ENCODE measurements at places on chromosomes 3 and 15.
A peak's percentile ranks its signal among the peaks of the same experiment; 100 is the strongest.

GRCh38 chr3:1139071-1139470, 46.2 kb downstream of the CNTN6 start:
- DNase-seq, result no peak

DNA sequence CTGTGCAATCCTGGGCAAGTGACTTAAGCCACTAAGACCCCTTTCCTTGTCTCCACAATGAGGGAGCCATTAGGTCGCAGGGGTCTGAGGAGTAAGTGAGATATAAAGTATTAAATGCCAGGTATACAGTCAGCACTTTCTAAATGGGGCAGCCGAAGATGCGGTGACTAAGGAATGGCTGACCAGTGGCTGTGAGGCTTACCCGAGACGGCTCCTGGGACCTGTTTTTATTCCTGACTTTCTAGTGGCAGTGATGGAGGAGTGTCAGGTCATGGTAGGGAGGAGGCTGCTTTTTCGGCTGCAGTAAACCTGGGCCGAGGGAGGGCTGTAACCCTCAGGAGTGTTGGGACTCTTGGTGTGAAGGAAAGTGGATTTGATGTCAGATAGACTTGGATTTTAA, 52.3 kb downstream of the TRAK1 start:
- DNase-seq, result no peak

DNA sequence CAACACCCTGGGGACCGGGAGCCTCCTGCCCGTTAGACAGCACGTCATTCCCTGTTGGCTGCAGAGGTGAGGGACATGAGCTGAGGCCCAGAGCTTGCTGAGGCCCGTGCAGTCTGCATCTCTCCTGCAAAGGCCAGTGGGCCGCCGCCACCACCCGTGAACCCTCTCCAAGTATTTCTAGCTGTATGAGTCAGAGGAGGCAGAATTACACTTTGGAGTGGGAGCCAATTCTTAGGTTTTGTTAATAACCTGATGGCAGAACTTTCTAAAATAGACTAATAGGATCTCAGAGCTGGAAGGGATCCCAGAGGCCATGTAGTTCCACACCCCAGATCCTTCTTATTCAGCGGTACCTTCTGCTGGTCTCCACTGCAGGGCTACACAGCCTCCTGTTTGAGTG, 335.2 kb upstream of the CTDSPL start:
- peak; percentile 82 for DNase-seq

DNA sequence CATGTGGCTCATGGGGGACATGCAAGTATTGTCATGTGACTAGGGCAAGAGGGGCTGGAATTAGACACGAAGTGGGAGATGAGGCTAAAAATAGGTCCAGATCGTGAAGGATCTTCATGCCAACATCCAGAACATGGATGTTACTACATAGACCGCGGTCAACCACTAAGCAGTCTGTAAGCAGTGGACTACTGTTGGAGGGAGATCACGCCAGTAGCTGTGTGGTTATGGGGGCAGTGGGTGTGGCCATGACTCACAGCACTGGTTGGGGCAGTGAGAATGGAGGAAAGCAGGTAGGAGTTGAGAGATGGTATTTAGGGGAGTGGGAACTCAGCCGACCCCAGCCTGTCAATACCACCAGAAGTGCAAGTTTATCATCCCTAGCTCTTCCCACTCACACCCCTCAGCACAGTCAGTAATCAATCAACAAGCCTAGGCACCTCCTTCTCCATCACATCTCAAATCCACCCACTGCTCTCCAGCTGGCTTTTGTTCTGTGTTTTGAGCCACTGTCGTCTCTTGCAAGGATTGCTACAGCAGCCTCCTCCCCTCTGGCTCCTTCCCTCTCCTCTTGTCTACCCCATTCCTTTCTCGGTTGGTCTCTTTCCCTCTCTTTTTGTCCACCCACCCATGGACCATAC, 107.2 kb upstream of the ABHD17C start:
- DNase-seq, result no peak

DNA sequence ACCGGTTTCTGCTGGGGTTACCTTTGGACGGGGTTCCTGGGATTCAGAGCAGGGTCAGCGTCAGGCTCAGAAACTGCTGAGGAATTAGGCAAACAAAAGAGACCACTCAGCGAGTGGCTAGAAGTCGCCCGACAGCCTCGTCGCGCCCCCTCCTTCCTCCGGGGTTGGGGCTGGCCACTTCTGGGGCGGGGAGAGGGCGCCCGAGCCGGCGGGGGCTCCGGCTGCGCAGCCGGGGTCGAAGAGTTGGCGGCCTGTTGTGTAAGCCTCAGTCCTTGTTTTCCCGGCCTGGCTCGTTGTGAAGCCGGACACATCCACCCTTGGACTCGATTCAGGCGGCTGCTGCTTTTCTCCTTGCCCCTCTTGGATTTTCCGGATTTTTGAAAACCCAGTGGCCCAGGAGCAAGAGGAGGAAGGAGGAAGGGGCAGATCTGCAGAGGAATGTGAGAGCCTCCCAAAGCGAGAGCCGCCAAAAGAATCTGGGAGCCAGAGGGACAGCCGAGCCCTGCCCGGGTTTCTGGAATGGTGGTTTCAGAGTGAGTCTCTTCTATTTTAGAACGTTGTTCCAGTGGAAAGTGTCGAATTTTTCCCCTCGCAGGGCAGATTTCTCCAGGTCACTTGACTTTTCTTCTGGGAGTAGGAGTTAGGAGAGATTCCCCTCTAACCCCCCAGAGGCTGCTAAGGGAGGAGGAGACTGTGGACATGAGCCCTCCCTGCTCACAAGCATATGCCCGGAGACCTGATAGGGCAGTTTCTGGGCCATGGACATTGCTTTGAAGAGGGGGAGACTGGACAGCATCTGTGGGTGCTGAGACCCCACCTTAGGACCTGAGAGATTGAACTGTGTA, 666 bp downstream of the SNX33 start:
- DNase-seq, result no peak

GRCh38 chr15:77022646-77023575, 28.0 kb downstream of the PSTPIP1 start:
- DNase-seq, result no peak

- no peak for DNase-seq
These were observed 10.8 kb downstream of the GLYCTK start for GRCh38 chr3:52298149-52299098.

DNA sequence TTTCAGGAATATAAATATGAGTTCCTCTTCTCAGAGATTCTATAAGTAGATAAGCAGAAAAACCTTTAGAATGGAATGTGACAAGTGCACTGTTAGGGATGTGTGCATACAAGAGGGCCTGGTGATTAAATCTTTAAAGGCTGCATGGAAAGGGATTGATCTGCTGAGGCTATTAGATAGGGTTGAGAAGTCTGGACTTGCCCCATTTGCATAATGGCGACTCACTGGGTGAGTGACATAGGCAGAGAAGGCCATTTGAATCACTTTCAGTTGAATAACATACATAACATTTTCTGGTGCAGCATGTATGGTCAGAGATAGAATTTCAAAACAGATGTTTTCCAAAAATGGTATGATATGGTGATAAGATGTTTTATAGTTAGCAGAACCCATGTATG, 156.9 kb downstream of the ZNF621 start:
- DNase-seq, result no peak

GRCh38 chr3:38131621-38132369, 5.1 kb downstream of the ACAA1 start:
- no peak for DNase-seq

GRCh38 chr3:37537914-37538691, 323.6 kb upstream of the CTDSPL start:
- DNase-seq, result no peak

DNA sequence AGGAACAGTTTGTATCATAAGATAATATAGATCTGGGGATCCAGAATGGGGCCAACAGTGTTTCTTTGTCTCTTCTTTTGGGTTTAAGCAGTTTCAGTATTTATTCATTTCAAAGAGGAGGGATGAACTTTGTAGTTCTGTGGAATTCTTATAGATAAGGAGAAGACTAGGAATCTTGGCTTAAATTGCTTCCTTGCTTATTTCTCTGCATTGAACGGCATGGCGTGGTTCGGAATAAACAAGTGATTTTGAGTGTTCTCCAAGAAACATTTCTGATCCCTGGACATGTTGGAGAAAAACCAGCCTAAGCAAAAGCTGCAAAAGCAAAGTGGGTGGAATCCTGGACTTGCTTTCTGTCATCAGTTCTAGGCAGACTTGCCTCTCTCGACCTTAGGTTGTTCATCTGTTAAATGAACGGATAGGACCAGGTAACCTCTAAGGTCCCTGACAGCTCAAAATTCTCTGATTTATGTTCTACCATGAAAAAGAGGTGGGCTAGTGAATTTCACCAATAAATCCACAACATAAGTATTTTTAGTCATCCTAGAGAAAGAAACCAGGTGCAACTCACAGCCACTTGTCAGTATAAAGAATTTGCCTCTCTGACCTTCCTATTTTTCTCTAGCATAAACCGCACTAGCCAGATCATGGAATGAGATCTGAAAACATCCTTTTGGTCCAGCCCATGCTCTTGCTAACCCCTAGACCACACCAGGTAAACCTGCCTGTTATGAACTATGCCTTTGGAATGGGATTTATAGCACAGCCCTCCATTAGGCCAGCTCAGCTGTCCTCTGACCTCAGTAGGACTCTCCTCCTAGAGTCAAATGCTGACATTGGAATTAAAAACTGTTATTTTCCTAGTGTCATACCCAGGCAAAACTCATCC, 78.8 kb downstream of the CLDN11 start:
- no peak for DNase-seq

- DNase-seq, result peak; percentile 39
These were observed 129.2 kb upstream of the DPH6 start for GRCh38 chr15:35674873-35675781.

- DNase-seq, result no peak
These were observed 37.6 kb downstream of the PLXNA1 start for GRCh38 chr3:127020543-127020942.

DNA sequence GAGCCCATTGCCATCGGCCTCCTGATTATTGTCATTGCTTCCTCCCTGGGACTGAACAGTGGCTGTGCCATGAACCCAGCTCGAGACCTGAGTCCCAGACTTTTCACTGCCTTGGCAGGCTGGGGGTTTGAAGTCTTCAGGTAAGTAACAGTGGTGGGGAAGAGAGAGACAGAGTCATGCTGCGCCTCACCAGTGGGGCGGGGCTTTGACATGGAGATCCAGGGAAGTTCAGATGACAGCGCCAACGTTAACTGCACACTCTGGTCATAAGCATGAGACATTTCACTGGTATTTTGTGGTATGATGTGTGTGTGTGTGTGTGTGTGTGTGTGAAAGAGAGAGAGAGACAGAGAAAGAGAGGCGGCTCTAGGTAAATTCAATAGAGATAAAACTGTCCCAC, 41.0 kb downstream of the AQP9 start:
- no peak for DNase-seq

GRCh38 chr3:128698211-128699047, 27.6 kb upstream of the RAB7A start:
- DNase-seq, result no peak

- peak; percentile 18 for DNase-seq
These were observed 182.4 kb downstream of the CBLB start for GRCh38 chr3:105686278-105686897.

- no peak for DNase-seq
These were observed 61.3 kb upstream of the PIAS1 start for GRCh38 chr15:67992834-67993233.

GRCh38 chr3:67610458-67610857, 44.0 kb downstream of the SUCLG2 start:
- peak; percentile 63 for DNase-seq

DNA sequence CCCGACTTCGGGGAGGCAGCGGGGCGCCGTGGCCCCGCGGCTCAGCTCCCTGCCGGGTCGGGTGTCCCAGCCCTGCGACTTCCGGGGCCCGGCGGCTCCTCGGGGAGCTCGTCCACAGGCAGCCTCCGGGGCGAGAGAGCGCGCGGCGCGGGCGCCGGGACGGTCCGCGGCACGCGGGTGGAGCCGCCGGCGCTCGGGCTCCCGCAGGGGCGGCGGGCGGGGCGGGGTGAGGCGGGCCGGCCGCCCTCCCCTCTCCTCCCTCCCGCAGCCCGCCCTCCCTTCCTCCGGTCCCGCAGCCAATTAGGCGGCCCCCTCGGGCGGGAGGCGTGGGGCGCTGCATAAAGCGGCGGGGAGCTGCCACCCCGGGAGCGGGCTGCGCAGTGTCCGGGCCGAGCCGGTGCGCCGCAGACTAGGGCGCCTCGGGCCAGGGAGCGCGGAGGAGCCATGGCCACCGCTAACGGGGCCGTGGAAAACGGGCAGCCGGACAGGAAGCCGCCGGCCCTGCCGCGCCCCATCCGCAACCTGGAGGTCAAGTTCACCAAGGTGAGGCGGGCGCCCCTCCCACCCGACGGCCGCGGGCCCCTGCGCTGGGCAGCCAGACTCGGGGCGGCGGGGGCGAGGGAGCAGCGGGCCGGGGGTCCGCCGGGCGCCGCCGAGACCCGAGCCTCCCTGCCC, at the start of gene ALDH1A3:
Gene ALDH1A3, plus strand, starts transcription at position 368 of the 675 bp plus-strand sequence. Its CDS starts 77 bp downstream, at position 445.
- DNase-seq, result peak; percentile 27

- DNase-seq, result no peak
These were observed 40.4 kb upstream of the SLC41A3 start for GRCh38 chr3:126124148-126124868.

- DNase-seq, result no peak
These were observed 48.3 kb downstream of the NPTN start for GRCh38 chr15:73584699-73585420.

GRCh38 chr15:40085266-40085665, 23.4 kb downstream of the BMF start:
- no peak for DNase-seq

- peak; percentile 59 for DNase-seq
These were observed 404.6 kb upstream of the C2CD4B start for GRCh38 chr15:62569460-62570404.

DNA sequence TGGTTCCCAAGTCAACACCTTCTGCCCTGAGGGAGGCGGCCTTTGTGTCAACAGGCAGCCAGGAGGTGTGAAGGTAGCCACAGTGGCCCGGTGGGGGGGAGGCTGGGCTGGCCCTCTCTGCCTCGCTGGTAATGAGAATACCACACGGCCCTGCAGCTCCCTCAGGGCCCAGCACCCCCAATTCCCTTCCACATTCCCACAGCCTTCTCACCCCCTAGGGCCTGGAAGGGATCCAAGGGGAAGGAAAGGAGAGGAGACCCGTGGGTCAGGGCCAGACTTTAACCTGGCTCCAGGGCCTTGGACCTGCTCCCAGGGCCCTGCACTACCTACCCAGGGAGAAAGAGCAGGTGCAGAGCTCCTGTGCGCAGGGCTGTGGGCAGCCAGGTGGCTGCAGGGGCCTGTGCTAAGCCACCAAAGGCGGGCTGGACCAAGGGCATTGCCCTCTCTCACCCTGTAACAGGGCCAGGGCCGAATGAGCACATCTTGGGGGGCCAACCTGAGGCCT, 8.7 kb upstream of the MESP2 start:
- no peak for DNase-seq

DNA sequence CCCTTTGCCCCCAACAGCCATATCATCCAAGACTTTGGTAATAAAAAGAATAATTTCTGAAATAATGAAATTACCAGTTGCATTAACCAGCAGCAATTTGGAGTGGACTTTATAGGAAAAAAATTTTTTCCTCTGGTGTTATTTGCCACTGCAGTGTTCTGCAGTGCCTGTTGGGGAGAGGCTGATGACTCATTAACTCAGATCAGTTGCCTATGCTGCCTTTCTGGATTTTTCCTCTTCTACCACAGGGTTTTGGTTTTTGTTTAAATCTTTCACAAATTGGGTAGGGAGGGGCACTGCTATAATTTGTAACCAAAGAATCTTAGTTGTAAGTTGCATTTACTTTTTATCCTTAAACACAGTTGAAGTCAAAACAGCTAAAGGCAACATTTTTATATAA, 22.7 kb downstream of the ATP6V1A start:
- DNase-seq, result peak; percentile 54

GRCh38 chr3:101643861-101644613, 32.9 kb downstream of the ZBTB11 start:
- peak; percentile 56 for DNase-seq

GRCh38 chr3:31354373-31354772, 178.4 kb upstream of the STT3B start:
- DNase-seq, result no peak

- no peak for DNase-seq
These were observed 359.4 kb downstream of the ZIC4 start for GRCh38 chr3:147046916-147047315.
